ENCODE measurements at places on chromosomes 6 and 20. TPM values are rescaled to one million over a fixed set of nuclear protein-coding genes. Genes with fewer than 3 reads are reported as not detected.

DNA sequence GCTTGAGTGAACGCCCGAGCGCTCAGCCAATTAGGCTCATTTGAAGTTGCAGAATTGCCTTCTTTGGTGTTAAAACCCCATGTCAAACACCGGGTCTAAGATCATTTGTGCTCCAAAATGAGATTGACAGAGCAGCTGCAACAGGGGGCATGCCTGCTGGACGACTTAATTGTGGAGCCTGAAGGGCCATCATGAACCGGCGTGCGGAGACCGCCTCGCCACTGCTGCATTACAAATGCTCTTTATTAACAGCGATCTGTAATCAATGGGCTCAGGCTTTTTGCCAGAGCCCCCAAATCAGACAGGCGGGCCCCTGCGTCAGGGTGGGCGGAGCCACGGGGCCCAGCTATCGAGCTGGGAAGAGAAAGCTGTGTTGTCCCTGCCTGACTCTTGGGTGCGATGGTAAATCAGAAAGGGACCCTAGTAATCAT lies 183.2 kb downstream of the SIM1 start:
- no peaks in the 10 kb centered on the region for H3K36me3 ChIP-seq
- H3K4me3 ChIP-seq = no peak overlapping the region
- no peak overlapping the region for H3K27ac ChIP-seq

DNA sequence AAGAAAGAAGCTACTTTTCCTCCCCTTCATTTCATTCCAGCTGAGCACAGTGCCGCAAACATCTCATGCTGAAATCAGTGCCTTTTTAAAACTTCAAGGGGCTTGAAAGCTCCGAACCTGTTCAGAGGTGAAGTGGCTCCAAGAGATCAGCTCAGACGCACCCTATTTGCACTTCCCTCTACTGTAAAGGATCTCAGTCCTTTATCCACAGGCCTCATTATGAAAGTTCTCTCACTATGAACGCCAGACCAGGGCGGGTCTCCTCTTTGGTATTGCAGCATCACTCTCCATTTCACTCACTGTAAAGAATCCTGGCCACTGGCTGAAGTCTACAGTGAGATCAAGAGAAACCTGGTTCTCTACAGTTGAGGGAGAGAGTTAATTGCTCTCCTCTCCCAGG lies 232.7 kb upstream of the POU3F2 start:
- no peaks in the 10 kb centered on the region for H3K36me3 ChIP-seq
- no peak overlapping the region for H3K4me3 ChIP-seq
- no peak overlapping the region for H3K27ac ChIP-seq
- no peaks in the 10 kb centered on the region for H3K27me3 ChIP-seq

DNA sequence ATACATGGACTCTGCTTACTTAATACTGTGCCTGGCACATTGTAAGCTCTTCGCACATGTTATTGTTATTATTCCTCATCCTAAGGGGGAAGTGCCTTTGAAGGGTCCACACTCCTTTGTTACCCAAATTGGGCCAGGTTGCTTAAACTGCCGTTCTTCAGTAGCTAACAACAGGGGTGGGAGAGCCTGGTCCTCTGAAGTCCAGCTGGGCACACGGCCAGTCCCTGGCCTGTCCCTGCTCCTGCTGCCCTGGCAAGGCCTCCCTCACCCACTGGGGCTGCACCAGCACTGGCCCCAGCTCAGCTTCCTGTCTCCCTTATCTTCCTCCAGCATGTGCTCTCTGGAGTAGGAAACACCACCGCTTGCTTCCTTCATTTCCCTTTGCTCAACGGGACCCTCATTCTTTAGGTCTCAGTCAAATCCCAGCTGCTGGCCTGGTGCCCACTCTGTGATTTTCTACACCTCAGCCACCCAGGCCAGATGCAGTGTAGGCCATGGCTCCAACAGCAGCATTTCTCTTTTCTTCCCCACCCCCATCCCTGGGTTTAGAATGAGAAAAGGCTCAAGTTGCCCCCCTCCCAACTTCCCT lies 5.5 kb upstream of the PROCR start:
- peaks cover 4% of the 10 kb centered on the region for H3K4me1 ChIP-seq
- H3K36me3 ChIP-seq = no peaks in the 10 kb centered on the region
- H3K27me3 ChIP-seq = no peaks in the 10 kb centered on the region
- no peak overlapping the region for H3K27ac ChIP-seq
- H3K4me3 ChIP-seq = no peak overlapping the region
- no peak for DNase-seq

GRCh38 chr20:36216314-36217025 lies 19.8 kb upstream of the AAR2 start:
- peaks cover 6% of the 10 kb centered on the region for H3K36me3 ChIP-seq
- H3K4me1 ChIP-seq = no peaks in the 10 kb centered on the region
- no peak overlapping the region for H3K27ac ChIP-seq
- no peak overlapping the region for H3K4me3 ChIP-seq
- DNase-seq = no peak

DNA sequence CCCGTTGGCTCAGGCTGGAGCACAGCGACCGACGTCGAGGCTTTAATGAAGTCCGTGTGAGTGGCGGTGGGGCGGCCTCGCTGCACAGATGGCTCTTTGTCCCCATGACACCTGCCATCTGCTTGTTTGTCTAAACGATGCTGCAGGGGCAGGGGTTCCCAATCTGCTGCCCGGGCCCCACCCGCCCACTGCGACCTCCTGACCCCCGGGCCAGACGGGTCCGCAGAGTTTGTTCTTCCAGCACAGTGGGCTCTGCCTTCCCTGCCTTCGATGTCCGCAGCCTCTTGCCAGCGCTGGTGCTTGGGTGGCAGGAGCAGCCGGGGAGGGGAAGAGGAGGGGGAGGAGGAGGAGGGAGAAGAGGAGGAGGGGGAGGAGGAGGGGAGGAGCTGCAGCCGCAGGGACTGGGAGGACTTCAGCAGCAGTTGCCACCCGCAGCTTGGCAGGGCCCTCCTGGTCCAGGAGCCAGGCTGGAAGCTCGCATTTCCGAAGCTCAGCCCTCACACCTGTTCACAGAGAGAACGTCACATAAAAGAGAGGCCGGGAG lies 210.0 kb downstream of the DLL1 start:
- no peak for DNase-seq
- no peaks in the 10 kb centered on the region for H3K27me3 ChIP-seq
- no peaks in the 10 kb centered on the region for H3K36me3 ChIP-seq
- no peaks in the 10 kb centered on the region for H3K4me1 ChIP-seq
- no peak overlapping the region for H3K27ac ChIP-seq
- H3K4me3 ChIP-seq = no peak overlapping the region

GRCh38 chr20:56730996-56731395 lies 101.9 kb downstream of the TFAP2C start:
- no peaks in the 10 kb centered on the region for H3K36me3 ChIP-seq
- no peaks in the 10 kb centered on the region for H3K4me1 ChIP-seq
- DNase-seq = no peak
- H3K4me3 ChIP-seq = no peak overlapping the region

GRCh38 chr20:4667371-4667773 lies 54.3 kb upstream of the PRND start:
- no peak overlapping the region for H3K4me3 ChIP-seq
- DNase-seq = no peak
- H3K27ac ChIP-seq = no peak overlapping the region
- H3K4me1 ChIP-seq = peaks cover 7% of the 10 kb centered on the region
- H3K36me3 ChIP-seq = no peaks in the 10 kb centered on the region

- H3K27ac ChIP-seq = peak overlapping the region; percentile 92
- H3K4me1 ChIP-seq = peaks cover 36% of the 10 kb centered on the region
- DNase-seq = no peak
- peak overlapping the region; percentile 94 for H3K4me3 ChIP-seq
These were observed 2.1 kb downstream of the VEGFA start for GRCh38 chr6:43771858-43772680.

- H3K27me3 ChIP-seq = no peaks in the 10 kb centered on the region
- no peaks in the 10 kb centered on the region for H3K36me3 ChIP-seq
- no peak for DNase-seq
- H3K4me1 ChIP-seq = peaks cover 13% of the 10 kb centered on the region
These were observed 38.5 kb upstream of the PXDC1 start for GRCh38 chr6:3789896-3790558.

The SLC12A5 gene
- not detected for total RNA-seq

Data from IMR-90 (cell line).